ENCODE measurements at places on chromosomes 5 and 9.

DNA sequence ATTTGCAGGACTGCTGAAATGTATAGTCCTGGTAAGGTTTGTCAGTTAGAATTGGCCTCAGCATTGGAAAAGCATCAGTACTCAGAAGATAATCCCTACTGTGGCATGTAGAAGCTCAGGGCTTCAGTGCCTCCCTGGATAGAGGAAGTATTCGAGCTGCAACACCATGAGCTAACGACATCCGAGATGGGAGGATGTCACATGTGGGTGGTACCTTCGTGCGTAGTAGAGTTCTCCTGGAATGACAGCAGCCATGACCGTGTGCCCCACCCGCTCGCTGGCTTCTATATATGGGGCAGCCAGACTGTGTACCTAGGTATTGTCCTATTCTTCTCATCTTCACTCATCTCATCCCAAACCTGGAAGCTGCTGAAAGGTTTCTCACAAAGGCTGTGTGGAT is 345.8 kb upstream of the KLF9 start:
- DNase-seq = no peak

- DNase-seq = no peak
These were observed 150.7 kb downstream of the ICE1 start for GRCh38 chr5:5572976-5573797.

- DNase-seq = no peak
These were observed 201.6 kb downstream of the DCP2 start for GRCh38 chr5:113178073-113178779.

DNA sequence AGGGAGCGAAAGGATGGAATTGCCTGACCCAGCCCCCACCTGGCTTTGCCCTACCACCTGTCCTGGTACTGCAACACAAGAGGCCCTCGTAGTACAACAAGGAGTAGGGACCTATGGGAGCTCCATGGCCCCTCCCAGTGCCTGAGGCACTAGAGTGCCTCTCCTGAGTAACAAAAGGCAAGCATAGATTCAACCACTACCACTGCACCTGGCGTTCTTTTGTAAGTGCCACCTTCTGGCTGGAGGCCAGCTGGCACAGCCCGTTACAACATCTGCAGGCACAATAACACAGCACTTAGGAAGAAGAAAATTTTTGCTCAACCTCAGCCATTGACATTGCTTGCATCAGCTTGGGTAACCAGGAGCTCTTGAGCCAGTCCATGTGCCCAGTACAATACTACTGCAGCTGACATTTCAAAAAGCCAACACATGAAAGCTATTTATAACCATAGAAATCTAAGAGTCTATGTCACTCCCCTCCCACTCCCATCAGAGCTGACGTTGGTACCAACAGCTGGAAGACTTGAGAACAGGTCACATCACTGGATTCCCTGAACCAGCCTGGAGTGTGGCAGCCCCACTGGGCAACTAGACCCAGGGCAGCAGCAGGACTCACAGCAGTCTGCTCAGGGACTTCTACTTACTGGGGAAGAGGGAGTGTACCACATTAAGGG is 17.7 kb upstream of the FAM174A start:
- no peak for DNase-seq

- no peak for DNase-seq
These were observed 170.4 kb upstream of the CDH6 start for GRCh38 chr5:31023105-31023504.

- DNase-seq = no peak
These were observed 165.6 kb downstream of the SMARCA2 start for GRCh38 chr9:2180704-2181103.

DNA sequence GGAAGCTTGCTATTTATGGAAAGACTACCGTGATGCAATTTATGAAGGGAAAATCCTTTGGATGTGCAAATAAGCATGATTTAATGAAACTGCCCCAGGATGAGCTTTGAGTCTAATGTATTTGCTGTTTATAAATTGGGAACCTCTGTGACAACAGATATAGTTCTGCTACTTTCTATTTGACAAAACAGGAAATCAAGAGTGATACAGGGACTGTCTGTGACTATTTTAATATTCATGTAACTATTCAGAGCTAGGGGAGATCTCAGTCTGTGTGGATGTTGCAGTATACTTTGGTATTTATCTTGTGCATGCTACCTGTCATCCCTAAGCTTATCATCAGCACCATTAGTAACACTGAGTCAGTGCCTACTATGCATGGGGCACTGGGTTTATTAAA is 132.1 kb downstream of the PDZD2 start:
- no peak for DNase-seq

DNA sequence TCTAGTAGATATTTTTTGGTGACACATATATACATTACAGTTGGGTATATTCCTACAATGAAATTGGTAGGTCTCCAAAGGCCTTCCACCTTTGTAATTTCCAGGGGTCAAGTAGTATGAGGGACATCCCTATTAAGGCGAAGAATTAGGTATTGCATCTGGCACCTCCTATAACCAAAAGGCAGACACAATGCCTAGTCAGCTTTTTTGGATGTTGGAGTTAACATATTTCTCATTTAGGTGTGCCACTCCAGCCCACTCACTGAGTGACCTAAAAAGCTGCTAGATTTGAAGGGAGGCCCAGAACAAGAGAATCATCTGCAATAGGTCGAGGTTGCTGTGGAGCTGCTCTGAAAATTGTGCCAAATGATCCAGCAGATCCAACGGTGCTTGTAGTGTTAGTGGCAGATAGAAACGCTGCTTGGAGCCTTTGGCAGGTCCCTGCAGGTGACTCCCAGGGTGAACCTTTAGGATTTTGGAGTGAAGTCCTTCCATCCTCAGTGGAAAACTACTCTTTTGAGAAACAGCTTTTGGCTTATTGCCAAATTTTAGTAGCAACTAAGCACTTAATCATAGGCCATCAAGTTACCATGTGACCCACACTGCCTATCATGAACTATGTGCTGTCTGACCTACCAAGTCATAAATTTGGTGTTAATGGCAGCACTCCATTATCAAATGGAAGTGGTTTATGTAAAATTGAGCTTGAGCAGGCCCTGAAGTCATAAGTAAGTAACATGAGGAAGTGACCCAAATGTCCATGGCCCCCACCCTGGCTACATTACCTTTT is 15.7 kb upstream of the FNIP1 start:
- DNase-seq = no peak

DNA sequence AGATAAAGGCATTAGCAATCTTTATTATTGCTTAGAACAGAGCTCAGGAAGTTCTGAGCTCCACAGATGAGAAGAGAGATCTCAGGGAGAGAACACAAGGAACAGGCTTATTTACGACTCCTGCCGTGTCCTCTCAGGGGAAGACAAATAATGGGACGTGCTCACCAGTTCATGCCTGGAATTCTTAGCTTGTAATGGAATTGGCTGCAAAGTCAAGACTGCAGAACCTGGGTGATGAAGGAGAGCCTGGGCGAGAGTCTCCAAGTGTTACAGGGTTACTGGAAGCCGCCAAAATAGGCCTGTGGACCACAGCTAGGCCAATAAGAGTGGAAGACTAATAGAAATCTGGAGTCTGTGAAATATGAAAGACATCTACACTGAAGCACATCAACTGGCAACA is 174.5 kb upstream of the ADAMTSL1 start:
- DNase-seq = no peak

DNA sequence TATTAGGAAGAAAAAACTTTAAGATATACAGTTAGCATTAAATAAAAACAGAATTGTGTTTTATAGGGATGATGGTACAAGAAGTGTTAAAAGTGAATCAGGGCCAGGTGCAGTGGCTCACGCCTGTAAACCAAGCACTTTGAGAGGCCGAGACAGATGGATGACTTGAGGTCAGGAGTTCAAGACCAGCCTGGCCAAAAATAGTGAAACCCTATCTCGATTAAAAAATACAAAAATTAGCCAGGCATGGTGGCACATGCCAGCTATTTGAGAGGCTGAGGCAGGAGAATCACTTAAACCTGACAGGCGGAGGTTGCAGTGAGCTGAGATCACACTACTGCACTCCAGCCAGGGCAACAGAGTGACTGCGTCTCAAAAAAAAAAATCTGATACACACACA is 282.9 kb upstream of the ATP10B start:
- no peak for DNase-seq

GRCh38 chr9:14317667-14318320 is 3.9 kb upstream of the NFIB start:
- DNase-seq = no peak

- no peak for DNase-seq
These were observed 22.5 kb downstream of the TICAM2 start for GRCh38 chr5:115579747-115580173.

- DNase-seq = no peak
These were observed 305.1 kb downstream of the PSAT1 start for GRCh38 chr9:78601957-78602565.

DNA sequence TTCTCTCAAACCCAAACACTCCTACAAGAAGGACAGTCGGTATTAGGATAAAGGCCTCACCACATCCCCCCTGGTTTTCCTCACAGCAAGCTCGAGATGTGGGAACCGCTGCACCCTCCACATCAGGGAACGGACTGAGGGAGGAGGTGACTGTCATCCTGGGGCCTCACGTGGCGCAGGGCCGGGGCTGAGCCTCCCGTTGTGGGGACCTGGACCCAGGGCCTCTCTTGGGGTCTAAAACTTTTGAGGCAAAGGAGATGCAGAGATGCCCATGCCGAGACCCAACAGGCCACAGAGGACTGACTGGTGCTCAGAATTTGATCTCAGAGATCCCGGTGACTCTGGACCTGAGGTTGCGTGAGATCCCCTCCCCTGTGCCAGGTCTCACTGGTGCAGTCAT is 72.7 kb downstream of the MRPL36 start:
- no peak for DNase-seq

- no peak for DNase-seq
These were observed 46.5 kb upstream of the FAT2 start for GRCh38 chr5:151637676-151638075.

- DNase-seq = no peak
These were observed 61.9 kb downstream of the EHMT1 start for GRCh38 chr9:137680444-137681358.

Measured in stimulated activated CD4-positive, alpha-beta T cell treated with anti-CD3 and anti-CD28 coated beads, Interleukin-1b, Interleukin-23, amount 100 ng/mL, for 1 hour (primary cell).